Fibroblast of lung (primary cell): ENCODE measurements at places on chromosomes 16 and 17.

DNA sequence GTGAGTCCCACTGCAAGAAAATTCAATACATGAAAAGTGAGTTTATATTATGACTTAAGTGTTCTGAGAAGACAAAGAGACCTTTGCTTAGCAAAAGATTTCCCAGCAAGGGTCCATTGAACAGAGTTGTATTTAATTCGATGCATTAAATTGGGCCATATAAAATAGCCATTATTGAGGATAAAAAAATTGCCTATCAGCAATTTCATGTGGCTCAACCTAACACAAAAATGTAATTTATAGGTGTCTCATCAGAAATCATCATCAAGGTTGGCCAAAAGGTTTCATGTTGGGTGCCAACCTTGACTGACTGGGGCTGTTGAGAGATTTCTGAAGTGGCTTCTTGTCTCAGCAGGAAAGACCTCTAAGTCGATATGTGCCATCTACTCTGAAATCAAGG, 84.8 kb upstream of the TOX3 start:
- DNase-seq = no peak

DNA sequence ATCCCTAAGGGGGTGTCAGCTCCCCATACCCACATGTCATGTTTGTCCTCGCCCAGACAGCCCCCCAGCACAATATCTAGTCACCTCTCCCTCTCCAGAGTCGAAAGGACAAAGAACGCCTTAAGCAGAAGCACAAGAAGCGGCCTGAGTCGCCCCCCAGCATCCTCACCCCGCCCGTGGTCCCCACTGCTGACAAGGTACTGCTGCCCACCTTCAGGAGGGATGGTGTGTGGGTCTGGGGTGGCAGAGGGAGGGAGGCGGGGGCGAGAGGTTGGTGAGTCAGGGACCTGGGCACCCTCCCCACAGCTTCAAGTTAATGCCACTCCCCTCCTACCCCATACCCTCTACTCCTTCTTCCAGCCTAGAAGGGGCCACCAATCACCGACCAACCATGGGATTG, 7.5 kb downstream of the MLLT6 start:
- no peak for DNase-seq

- no peak for DNase-seq
Observed at GRCh38 chr16:31711344-31711845, 162.2 kb upstream of the ZNF267 start.

DNA sequence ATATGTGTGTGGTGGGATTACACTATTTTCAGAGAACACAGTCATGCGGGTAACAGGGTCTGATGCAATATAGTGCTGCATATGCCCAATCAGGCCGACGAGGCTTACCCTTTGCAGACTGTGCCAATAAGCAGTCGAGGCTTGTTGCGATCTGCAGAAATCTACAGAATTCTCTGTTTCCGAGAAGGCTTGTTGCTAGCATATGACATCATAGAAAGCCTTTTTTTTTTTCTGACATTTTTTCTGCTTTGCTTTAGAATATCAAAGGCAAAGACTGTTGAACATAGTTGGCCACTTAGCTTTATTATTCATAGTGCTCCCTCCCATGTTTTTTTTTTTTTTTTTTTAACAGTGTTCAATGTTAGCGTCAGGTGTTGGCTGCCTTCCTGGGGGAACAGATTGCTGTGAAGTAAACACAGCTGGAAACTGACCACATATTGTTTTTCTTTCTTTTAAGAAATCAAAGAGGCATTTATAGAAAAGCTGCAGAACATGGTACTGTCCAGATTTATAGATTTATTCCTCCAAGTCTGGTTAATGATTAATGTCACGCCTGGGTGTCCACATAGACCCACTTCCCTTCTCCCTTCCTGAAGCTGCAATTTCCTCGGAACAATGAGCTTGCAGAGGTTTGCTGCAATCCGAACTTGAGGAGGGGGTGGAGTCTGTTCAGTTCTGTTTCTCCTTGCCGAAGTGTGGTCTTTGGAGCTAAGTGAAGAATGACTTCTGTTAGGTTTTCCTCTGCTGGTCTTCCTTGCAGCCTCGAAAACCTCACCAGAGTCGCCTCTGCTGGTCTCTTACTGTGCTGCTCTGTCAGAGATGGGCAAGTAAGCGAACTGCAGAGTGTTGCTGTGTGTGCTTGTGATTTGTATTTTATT, 87.3 kb downstream of the MAP2K6 start:
- DNase-seq = peak; percentile 81

DNA sequence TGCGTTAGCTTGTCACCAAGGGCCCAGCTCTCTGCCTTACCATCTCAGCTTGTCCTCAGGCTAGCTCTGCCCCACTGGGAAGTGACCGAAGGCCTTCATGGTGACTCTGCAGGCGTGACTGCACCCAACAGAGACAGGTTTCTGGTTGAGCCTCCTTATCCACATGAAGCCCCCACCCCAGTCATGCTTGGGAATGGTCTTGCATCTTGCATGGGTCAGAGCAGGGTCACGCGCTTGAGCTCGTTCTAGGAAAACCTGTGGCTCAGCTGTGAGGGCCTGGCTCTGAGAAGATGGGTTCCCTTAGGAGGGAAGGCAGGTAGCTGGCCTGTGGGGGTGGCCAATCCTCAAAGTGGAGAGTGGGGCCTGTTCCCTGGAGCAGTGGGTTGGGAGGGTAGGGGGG, 122.8 kb downstream of the BANP start:
- DNase-seq = no peak

DNA sequence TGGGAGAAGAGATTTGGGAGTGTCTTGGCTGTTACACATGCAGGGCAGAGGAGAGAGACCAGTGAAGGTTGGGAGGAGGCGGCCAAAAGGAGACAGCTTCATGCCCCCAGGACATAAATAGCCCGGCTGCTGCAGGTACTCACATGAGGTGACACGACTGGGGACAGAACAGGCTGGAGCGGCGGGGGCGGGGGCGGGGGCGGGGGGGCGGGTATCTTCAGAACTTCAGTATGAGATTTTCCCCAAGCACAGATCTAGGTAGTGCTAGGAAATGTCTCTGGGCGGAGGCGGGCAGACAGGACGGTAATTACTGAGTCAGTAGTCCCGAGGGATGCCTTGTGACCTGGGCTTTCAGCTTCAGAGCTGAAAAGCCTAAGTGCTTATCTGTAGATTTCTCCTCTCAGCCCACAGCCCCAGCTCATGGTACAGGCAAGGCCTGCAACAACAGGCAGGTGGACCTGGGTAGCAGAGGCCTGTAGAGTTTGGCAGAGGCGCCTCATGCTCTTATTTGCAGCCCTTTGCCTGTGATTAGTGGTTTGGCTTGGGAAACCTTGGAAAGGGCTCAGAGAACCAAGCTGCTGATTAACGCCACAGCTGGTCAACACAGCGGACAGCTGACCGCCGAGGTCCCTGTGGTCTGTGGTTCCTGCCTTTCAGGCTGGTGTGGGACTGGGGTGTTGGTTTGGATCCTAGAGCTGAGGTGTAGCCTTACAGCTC, 24.5 kb downstream of the UNK start:
- peak; percentile 87 for DNase-seq

GRCh38 chr16:76114681-76115080, 162.5 kb upstream of the CNTNAP4 start:
- no peak for DNase-seq

- no peak for DNase-seq
Observed at GRCh38 chr16:79554912-79555311, 45.6 kb downstream of the MAF start.

- peak; percentile 48 for DNase-seq
Observed at GRCh38 chr17:64130559-64131001, 636 bp upstream of the ERN1 start.

GRCh38 chr16:71931599-71931998, 36.3 kb downstream of the IST1 start:
- no peak for DNase-seq

GRCh38 chr16:49248227-49248626, 33.4 kb downstream of the CBLN1 start:
- DNase-seq = no peak

- DNase-seq = no peak
Observed at GRCh38 chr17:9948928-9949327, 43.9 kb upstream of the RCVRN start.

GRCh38 chr17:77465358-77466041, 324.7 kb downstream of the SEC14L1 start:
- DNase-seq = peak; percentile 76

DNA sequence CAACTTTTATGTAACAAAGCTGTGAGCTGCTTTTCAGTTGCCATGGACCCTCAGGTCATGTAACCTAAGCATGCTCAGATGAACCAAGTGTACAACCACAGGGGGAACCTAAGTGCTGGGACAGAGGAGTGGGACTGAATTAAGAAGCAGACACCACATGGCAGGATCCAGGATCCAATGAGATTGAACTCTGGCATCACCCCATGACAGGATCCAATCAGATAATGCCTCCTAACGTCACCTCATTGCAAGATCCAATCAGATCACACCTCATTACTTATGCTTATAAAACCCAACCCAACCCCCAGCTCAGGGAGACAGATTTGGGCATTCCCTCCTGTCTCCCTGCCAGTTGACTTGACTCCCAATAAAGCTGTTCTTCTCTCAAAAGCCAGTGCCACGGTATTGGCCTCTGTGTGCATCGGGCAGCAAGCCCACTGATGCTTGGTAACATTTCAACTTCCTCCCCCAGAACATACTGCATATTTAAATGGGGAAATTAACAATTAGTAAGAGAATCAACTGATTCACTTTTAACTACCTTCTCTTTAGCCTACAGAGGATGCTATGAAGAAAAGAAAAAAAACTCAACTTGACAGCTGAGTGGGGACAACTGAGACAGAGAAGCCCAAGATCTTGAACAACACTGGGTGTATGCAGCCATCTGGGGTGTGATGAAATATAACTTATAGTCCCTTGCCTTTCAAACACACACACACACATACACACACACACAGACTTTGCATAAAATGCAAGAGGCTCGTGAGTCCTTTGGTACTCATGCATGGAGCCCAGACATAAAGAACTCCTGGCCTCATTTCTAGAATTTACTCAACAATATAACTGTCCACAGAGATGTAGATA, 148.4 kb downstream of the SLC39A11 start:
- no peak for DNase-seq

GRCh38 chr17:80970044-80970761, 21.4 kb upstream of the CHMP6 start:
- DNase-seq = no peak

DNA sequence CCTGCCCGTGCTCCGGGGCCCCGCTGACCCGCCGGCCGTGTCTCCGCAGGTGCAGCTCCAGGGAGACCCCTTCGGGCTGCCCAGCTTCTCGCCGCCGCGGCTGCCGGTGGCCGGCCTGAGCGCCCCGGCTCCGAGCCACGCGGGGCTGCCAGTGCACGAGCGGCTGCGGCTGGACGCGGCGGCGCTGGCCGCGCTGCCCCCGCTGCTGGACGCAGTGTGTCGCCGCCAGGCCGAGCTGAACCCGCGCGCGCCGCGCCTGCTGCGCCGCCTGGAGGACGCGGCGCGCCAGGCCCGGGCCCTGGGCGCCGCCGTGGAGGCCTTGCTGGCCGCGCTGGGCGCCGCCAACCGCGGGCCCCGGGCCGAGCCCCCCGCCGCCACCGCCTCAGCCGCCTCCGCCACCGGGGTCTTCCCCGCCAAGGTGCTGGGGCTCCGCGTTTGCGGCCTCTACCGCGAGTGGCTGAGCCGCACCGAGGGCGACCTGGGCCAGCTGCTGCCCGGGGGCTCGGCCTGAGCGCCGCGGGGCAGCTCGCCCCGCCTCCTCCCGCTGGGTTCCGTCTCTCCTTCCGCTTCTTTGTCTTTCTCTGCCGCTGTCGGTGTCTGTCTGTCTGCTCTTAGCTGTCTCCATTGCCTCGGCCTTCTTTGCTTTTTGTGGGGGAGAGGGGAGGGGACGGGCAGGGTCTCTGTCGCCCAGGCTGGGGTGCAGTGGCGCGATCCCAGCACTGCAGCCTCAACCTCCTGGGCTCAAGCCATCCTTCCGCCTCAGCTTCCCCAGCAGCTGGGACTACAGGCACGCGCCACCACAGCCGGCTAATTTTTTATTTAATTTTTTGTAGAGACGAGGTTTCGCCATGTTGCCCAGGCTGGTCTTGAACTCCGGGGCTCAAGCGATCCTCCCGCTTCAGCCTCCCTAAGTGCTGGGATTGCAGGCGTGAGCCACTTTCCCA, 5.9 kb downstream of the CTF1 start:
- peak; percentile 60 for DNase-seq

DNA sequence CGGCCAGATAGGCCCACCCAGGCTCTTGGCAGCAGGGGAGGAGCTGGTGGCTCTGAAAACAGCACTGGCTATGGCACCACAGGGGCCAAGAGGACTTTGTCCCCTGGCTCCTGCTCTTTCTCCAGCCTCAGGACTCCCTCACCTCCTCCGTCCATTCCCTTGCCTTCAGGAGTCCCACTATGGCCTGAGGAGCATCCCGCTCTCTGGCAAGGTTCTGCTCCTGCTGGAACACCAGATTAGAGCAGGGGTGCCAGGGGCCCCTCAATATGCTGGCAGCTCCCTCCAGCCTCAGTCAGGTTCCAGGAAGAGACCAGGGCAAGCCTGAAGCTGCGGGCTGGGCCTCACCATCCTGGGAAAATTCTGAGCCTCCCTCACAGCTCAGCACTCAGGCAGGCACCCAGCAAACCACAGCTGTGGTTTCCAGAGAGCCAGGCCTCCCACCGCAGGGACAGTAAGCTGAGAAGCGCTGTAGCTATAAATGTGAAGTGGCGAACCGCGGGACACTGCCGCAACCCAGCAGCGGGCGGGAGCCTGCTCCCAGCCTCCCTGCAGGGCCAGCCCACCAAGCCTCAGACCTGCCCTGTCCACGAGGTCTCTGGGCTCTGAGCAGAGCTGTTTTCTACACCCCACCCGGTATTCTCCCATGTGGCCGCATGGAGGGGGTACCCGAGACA, 25.7 kb downstream of the C17orf100 start:
- no peak for DNase-seq

- no peak for DNase-seq
Observed at GRCh38 chr17:78696016-78696982, 85.8 kb downstream of the CYTH1 start.

GRCh38 chr16:48559462-48560211, 50.3 kb downstream of the N4BP1 start:
- no peak for DNase-seq

DNA sequence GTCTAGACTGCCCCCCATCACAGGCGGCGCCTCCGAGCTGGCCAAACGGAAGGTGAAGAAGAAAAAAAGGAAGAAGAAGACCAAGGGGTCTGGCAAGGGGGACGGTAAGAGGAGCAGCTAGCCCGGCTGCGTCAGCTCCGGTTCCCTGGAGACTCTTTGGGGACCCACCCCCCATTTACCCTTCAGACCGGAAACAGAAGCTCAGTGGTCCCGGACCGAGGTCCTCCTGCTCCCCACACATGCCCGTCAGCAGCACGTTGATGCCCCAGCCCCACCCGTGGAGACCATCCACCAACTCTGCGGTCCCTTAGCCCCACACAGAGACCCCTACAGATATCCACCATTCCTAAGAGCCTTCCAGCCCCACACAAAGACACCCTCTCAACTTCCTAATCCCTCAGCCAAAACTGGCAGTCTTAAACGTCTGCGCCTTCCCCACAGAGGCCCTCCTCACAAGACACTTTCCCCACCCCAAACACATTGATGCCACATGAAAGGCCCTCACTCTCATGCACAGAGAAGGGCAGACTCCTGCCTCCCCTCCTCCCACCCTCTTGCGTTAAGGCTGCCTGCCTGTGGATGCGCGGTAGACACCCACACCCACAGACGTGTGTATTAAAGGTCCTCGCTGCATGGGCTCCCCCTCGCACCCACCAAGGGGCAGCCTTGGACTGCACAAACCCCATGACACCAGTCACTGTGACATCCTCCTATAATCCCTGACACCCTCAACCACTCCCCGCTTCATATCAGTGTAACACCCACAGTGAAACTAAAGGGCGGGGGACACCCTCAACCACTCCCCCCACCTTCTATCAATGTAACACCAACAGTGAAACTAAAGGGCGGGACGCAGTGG, 58.2 kb upstream of the RPH3AL start:
- DNase-seq = no peak

GRCh38 chr17:48054238-48055185, 6.4 kb downstream of the NFE2L1 start:
- peak; percentile 84 for DNase-seq
